Heart left ventricle (tissue), 16 donors: ENCODE measurements at places on chromosomes 3 and 15.

- no peaks in the 10 kb centered on the region for H3K36me3 ChIP-seq
- H3K27ac ChIP-seq, result no peak overlapping the region
- no peak for DNase-seq
- peaks cover 5% of the 10 kb centered on the region for H3K27me3 ChIP-seq
Measured at GRCh38 chr15:79132770-79133169, 42.2 kb upstream of the RASGRF1 start.

GRCh38 chr3:126308394-126309125, 48.6 kb downstream of the KLF15 start:
- no peak overlapping the region for H3K4me3 ChIP-seq
- no peaks in the 10 kb centered on the region for H3K27me3 ChIP-seq
- H3K4me1 ChIP-seq, result no peaks in the 10 kb centered on the region
- no peak for DNase-seq
- H3K27ac ChIP-seq, result no peak overlapping the region

DNA sequence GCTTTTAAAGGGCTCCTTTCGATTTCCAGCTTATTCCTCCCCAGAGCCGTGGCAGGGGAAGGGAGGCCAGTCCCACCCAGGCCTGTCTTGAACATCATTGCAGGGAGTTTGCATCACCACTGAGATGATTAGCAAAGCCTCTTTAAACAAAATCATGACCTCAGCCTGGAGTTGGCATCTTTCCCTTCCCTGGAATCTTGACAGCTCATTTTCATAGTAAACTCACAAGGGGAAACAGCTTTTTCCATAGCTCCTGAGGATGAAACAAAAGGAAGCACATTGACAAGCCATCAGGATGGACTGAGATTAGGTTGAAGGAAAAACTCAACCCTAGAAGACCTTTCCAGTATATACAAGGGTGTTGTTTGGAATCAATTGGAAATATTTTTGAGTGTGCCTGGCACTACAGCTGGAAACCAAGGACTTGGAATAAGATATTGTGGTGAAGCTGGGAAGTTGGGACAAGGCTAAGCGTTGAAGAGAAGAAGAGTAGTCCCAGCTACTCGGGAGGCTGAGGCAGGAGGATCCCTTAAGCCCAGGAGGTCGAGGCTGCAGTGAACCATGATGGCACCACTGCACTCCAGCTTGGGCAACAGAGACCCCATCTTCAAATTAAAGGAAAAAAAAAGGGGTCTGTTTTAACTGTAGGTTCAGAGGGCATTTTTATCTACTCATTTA, 3.1 kb upstream of the LARP6 start:
- H3K4me3 ChIP-seq, result no peak overlapping the region
- peaks cover 16% of the 10 kb centered on the region for H3K27me3 ChIP-seq
- H3K36me3 ChIP-seq, result no peaks in the 10 kb centered on the region
- H3K4me1 ChIP-seq, result no peaks in the 10 kb centered on the region

DNA sequence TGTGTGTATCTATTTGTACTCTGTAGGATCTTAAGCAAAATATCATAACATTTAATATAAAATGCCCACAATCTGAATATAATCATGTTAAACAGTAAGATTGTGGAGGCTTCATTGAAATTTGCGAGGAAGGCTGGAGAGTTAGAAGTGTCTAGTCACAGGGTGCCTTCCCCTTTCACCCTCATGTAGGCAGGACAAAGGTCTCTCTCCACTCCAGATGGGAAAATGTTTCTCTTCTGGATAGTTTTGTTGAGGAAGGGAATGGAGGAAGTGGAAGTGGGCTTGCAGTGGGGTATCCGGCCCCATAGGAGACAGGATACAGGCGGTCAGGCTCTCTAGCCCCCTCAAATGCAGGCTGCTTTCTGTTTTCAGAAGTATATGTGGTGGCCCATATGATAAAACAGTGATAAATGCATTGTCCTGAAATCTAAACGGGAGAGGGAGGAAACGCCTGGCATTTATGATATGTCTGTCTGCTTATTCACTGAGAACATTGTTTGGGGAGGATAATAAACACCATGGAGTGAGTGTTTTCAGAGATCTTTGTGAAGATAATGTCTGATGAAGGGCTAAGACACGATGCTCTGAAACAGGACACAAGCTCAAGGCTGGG, 13.3 kb upstream of the MYZAP start:
- no peaks in the 10 kb centered on the region for H3K27me3 ChIP-seq
- no peak for DNase-seq
- no peaks in the 10 kb centered on the region for H3K36me3 ChIP-seq
- H3K27ac ChIP-seq, result no peak overlapping the region
- no peak overlapping the region for H3K4me3 ChIP-seq

DNA sequence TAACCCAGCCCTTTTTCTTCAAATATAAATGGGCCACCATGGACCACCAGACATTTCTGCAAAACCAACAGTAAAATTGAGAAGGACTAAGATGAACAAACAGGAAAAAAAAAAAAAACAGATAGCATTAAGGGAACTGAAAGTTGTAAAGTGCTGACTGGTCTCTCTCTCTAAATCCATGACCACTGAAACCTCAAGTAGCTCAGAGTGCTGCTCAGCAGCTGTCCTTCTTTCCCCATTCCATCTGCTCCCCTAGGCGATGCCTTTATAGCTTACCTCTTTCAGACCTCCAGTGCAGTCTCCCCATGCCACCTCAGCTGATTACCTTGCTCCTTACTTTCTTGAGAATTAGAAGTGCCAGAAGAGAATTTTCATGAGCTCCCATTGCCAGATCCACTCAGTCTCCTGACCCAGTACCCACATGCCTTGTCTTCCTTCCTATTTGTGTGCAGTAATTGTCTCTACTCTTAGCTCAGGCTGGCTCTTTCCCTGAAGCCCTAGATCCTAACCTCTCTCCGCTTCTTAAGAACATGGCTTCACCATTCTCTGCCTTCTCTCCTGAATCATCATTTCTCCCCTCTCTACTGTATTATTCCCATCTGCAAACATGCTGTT, 23.9 kb upstream of the XIRP1 start:
- no peak overlapping the region for H3K27ac ChIP-seq
- H3K4me3 ChIP-seq, result no peak overlapping the region

DNA sequence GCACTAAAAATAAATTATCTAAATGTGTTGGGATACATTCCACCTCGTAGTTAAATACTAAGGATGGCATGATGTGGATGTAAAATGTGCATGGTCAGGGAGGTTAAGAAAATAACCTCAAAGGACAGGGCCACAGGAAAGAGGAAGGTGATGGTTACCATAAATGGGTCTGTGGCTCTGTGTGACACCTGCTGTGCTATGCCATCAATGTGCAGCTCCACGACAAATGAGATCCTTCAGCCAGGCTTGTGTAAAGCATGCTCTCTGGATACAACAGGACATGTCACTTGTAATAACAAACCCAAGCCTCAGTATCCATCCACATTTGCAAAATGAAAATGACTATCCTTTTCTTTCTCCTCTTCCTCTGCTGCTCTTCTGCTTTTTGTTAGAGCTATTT, 456.7 kb upstream of the RASGRP1 start:
- H3K27me3 ChIP-seq, result no peaks in the 10 kb centered on the region
- H3K4me1 ChIP-seq, result peaks cover 10% of the 10 kb centered on the region
- H3K27ac ChIP-seq, result no peak overlapping the region
- no peaks in the 10 kb centered on the region for H3K36me3 ChIP-seq
- no peak overlapping the region for H3K4me3 ChIP-seq

- H3K27me3 ChIP-seq, result no peaks in the 10 kb centered on the region
- no peak overlapping the region for H3K4me3 ChIP-seq
- H3K4me1 ChIP-seq, result no peaks in the 10 kb centered on the region
- H3K36me3 ChIP-seq, result no peaks in the 10 kb centered on the region
- no peak overlapping the region for H3K27ac ChIP-seq
Measured at GRCh38 chr3:181868576-181869082, 156.9 kb downstream of the SOX2 start.

DNA sequence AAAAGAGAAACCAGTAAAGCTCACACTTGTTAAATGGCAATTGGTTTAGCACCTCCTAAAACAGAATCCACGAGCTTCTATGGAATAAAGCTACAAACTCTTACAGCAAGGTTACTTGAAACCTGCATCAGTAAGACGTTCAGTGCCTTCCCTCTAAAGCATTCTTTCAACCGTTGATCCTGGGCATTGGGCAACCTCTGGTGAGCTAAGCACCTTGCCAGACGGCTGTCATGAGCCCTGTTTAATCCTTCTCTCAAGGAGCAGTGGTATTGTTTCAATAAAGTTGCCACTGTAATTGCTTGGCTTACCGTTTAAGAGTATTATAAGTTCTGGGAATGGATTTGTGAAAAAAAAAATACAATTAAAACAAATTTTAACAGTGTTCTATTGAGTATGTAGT, 75.0 kb downstream of the COL8A1 start:
- H3K36me3 ChIP-seq, result no peaks in the 10 kb centered on the region
- H3K4me1 ChIP-seq, result no peaks in the 10 kb centered on the region
- no peaks in the 10 kb centered on the region for H3K27me3 ChIP-seq
- DNase-seq, result no peak
- no peak overlapping the region for H3K4me3 ChIP-seq

DNA sequence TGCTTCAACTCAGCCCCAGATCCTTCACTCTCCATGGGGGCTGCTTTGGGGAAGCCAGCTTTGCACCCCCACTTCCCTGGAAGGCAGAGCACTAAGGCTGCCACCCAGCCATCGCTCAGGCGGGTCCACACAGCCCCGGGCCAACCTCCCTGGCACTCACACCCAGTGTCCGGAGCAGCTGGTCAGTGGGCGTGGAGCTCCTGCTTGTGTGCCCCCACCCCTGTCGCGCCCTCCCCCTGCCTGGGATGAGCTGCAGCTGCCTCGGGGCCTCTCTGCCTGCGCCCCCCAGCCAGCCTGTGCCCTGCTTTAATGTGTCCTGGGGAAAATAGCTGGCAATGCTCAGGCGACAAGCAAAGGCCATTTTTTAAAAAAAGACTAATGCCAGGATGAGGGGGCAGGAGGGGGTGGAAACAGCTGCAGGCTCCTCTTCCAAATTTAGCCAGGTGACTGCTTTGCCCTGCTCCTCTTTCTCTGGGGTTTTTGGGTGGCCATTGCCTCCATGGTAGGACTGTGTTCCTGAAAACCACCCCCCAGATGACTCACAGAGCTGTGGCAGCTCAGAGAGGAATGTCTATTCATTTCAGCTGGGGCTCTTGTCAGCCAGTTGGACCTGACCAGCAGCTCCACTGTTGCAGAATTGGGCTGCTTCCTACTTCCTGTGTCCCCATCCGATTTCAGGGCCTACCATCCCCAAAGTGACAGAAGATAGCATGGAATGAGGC, 65.0 kb downstream of the CEMIP start:
- H3K4me1 ChIP-seq, result no peaks in the 10 kb centered on the region
- no peak for DNase-seq
- no peak overlapping the region for H3K4me3 ChIP-seq
- no peaks in the 10 kb centered on the region for H3K36me3 ChIP-seq

DNA sequence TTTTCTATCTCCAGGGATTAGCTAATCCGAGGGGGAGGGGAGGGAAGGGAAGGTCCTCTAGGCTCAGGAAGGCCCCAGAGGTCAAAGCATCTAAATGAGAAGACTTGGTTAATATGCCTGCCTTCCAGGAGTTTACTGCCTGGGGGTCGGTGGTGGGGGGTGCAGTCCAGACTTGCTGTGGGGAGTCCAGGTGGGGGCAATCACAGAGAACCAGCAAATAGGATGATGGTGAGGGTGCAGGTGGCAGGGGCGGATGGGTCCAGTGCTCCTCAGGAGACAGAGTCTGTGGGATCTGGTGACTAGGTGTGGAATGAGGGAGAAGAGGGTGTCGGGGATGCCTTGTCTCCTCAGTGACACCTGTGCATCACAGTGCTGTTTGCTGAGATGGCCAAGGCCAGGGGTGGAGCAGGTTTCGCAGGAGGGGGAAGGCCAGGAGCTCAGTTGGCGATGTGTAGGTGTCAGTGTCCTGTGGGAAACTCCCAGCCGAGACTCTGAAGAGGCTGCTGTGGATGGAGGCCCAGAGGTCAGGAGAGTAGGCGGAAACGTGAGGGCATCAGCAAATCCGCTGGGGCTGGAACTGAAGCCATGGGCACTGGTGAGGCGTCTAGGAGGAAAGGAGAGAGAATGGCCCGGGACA, 8.1 kb downstream of the CFAP100 start:
- H3K27me3 ChIP-seq, result peaks cover 21% of the 10 kb centered on the region
- no peak for DNase-seq
- H3K36me3 ChIP-seq, result no peaks in the 10 kb centered on the region
- H3K4me1 ChIP-seq, result no peaks in the 10 kb centered on the region
- no peak overlapping the region for H3K27ac ChIP-seq
- no peak overlapping the region for H3K4me3 ChIP-seq

DNA sequence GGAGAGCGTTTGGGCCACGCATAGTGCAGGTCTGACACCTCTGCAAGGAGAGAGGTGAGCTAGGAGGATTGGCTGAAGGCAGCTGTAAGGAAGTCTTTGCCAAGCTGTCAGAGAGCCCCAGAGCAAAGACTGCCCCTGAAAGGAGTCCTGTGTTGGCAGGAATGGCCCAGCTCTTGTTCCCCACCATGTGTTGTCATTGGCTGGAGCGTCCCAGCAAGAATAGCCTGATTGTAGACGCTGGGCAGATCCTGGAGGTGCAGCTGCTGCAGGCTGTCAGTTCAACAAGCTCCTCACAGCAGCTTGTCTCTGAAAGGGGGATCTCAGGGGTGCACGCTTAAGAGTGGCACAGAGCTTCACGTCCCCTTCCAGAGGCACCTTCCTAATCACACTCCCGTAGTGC, 237.6 kb downstream of the FEZF2 start:
- H3K36me3 ChIP-seq, result peaks cover 6% of the 10 kb centered on the region
- no peak overlapping the region for H3K27ac ChIP-seq
- H3K4me1 ChIP-seq, result peaks cover 5% of the 10 kb centered on the region
- H3K27me3 ChIP-seq, result no peaks in the 10 kb centered on the region

DNA sequence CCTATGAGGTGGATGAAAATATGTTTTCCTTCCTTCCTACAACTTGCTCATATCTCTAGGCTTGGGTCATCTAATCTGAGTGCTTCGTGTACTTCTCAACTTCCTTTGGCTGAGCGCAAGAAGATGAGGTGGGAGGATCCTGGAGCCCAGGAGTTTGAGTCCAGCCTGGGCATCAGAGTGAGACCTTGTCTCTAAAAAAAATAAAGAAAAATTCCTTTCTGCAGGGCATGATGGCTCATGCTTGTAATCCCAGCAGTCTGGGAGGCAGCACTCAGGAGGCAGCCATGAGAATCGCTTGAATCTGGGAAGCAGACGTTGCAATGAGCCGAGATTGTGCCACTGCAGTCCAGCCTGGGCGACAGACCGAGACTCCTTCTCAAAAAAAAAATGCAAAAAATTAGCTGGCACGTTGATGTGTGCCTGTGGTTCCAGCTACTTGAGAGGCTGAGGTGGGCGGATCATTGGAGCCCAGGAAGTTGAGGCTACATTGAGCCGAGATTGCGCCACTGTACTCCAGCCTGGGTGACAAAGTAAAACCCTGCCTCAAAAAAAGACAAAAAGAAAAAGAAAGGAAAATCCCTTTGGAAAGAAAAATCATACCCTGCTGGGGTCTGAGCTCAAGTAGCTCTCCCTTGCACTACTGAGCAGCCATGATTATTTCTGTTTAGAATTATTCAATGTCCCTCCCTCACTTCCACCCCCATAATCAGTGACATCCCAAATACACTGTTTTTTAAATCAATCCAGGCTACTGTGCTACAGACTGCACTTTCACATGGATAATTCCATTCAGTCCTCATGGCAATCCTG, 28.0 kb upstream of the RAB11A start:
- H3K36me3 ChIP-seq, result no peaks in the 10 kb centered on the region
- peaks cover 7% of the 10 kb centered on the region for H3K4me1 ChIP-seq
- H3K27ac ChIP-seq, result no peak overlapping the region
- H3K27me3 ChIP-seq, result no peaks in the 10 kb centered on the region
- peak overlapping the region; percentile 35 for H3K4me3 ChIP-seq
